Vein endothelial cell (primary cell): ENCODE measurements at places on chromosomes 7 and 10. TPM values are rescaled to one million over a fixed set of nuclear protein-coding genes. Genes with fewer than 3 reads are reported as not detected.

DMBT1 gene
- total RNA-seq = not detected in 2 replicates

EPHB6 gene
- 1.4 and 2.0 TPM in 2 replicates for total RNA-seq

NCF1 gene
- total RNA-seq = not detected in 2 replicates

MEIG1 gene
- total RNA-seq = not detected in 2 replicates

GRID2IP gene
- not detected in 2 replicates for total RNA-seq

CYP26C1 gene
- 1.3 and 2.5 TPM in 2 replicates for total RNA-seq

MBL2 gene
- not detected in 2 replicates for total RNA-seq

SHH gene
- under 0.01 and 0.33 TPM in 2 replicates for total RNA-seq
